ENCODE measurements at places on chromosomes 12 and 14.

GRCh38 chr12:111386885-111387284 is 18.0 kb upstream of the PHETA1 start:
- DNase-seq: no peak

GRCh38 chr12:71164166-71164565 is 6.4 kb upstream of the TSPAN8 start:
- DNase-seq: no peak

GRCh38 chr12:102939670-102940222 is 17.7 kb upstream of the ASCL1 start:
- DNase-seq: no peak

DNA sequence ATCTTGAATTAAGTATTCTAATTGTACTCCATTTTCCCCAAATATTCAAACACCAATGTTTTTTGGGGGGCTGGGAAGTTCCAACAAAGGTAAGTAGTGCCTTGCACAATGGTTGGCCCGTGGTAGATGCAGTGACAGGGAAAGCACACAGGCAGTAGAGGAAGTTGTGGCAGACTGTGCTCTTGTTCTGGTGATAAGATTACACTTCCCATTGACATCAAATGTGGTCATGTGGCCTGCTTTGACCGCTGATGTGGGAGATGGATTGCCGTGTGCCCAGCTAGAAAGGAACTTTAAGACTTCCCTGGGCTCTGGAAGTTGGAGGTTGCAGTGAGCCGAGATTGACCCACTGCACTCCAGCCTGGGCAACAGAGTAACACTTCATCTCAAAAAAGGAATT is 223.8 kb downstream of the VRK1 start:
- no peak for DNase-seq

DNA sequence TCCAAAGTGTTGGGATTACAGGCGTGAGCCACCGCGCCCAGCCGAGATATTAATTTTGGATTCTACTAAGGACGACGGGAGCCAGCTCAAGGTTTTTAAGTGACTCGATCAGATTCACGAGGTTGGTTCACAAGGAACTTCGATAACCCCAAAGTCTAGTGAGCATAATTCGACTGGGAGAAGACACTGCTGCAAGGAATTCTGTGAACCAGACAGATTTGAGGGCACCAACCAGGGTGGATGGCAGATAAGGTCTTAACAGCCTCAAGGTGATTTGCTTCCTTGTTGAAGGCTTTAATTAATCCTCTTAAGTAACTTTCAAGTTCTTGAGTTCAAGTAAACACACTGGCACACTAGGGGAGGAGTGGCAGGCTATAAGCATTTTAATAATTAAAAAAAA is 1.1 kb upstream of the KLHDC2 start:
- no peak for DNase-seq

GRCh38 chr14:48575772-48576171 is 900.4 kb upstream of the MDGA2 start:
- no peak for DNase-seq

- no peak for DNase-seq
Measured at GRCh38 chr14:95300002-95300696, 19.6 kb downstream of the CLMN start.

- peak; percentile 59 for DNase-seq
Measured at GRCh38 chr12:47349137-47350061, 269.6 kb upstream of the AMIGO2 start.

GRCh38 chr12:130689408-130690405 is 26.4 kb downstream of the RIMBP2 start:
- no peak for DNase-seq

DNA sequence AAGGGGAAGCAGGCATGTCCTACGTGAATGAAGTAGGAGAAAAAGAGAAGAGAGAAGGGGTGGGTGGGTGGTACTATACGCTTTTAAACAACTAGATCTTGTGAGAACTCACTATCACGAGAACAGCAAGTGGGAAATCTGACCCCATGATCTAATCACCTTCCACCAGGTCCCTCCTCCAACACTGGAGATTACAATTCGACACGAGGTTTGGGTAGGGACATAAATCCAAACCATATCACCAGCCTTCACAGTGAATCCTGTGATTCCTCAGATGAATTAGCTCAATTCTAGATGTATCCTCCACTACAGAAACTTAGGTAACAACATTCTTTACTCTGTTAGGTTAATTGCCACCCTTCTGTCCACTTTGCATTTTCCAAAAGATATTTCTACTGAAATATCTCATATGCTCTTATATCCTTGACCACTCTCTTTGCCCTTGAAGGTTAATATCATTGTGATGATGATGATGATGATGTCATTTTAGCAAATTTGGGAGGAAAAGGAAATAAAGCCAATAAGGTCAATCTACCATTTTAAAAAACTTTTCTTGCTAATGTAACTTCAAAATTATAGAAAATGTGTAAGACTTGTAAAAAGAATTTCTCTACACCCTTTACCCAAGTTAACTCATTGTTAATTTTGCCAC is 23.2 kb upstream of the CCNT1 start:
- DNase-seq: no peak

- no peak for DNase-seq
Measured at GRCh38 chr14:37903343-37904191, 304.1 kb upstream of the SSTR1 start.

GRCh38 chr12:44101475-44101874 is 265.6 kb downstream of the TMEM117 start:
- DNase-seq: no peak

DNA sequence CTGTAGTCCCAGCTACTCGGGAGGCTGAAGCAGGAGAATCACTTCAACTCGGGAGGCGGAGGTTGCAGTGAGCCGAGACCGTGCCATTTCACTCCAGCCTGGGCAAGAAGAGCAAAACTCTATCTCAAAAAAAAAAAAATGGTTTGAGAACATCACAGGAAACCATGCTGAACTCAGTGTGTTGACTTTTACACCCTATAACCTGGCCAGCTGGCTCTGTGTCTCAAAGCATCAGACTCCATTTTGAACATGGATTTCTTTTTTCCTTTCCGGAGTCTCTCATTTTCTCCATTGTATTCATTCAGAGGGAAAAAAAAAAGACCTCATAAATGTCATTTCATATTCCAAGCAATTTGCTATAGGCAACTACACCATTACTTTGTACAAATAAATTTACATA is 63.2 kb upstream of the FOXN3 start:
- no peak for DNase-seq

DNA sequence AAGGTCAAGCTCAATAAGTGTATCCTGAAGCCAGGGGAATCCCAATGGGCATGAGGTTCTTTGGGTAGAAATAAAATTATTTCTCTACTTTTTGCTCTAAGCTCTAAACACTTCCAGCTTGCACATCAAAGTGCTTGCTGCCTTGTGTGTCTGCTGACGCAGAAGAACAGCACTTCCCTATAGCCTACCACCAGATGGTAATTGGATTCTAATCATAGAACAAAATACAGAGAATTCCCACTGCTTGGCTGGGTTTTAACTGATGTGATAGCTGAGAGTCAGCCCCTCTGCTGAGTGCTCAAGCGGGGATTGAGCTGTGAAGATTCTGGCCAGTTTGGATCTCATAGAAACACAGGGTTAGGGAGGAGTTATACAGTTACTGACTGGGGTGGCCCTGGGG is 132.4 kb upstream of the GZMB start:
- no peak for DNase-seq

DNA sequence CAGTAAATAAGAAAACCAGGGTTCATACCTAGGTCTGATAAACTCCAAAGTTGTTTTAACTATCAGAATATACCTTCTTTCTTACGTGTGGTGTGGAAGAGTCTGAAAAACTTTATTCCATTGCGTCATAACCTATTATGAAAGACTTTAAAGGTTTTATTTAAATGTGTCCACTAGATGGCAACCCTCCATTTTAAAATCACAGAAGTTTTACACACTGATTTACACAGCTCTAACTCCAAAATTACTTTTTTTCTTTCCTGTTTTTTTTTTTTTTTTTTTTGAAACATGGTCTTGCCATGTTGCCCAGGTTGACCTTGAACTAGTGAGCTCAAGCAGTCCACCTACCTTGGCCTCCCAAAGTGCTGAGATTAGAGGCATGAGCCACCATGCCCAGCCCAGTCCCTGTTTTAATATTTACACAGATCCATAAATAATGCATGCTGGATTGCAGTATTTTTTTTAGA is 17.3 kb upstream of the TMPRSS12 start:
- DNase-seq: no peak

GRCh38 chr12:111277570-111277969 is 91.3 kb downstream of the PHETA1 start:
- DNase-seq: no peak

DNA sequence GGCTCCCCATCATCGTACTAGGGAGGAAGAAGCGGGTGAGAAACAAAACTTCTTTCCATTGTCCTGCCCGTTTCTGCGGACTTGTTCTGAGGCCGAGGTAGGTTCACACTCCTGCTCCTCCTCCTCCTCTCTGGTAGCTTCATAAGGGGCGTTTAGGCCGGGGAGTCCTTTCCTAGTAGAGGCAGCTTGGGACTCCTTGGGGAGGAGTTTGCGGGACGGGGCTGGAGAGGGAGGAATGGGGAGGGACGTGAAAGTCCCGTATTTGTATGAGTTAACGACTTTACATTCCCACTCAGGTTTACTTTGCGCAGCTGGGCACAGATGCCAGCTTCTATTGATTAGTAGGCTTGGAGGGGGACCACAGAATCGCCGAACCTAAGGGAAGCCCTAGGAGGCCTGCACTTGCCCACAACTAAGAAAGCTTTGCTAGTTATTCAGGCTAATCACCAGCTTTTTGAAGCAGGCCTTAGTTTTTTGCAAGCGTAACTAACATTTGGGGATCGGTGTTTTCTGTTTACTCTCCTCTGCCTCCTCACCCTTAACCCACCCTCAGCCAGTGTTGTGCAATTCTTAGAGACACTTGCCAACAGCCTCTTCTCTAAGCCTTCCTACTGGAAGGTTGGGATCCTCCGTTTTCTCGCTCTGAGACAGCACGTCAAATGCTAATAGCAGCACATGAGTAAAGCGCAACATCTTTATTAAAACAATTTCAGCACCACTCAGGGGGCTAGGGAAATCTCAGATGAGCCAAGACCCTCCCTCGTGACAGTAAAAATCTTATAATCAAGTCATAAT is 499 bp downstream of the RNASE4 start:
- DNase-seq: no peak

GRCh38 chr12:121889274-121889624 is 659 bp downstream of the PSMD9 start:
- DNase-seq: no peak

GRCh38 chr14:103122947-103123633 is at the start of gene TNFAIP2:
Gene TNFAIP2 (plus strand): TSS chr14:103123461. CDS start chr14:103126458, 2,997 bp downstream.
- DNase-seq: no peak

GRCh38 chr14:81682701-81683100 is 149.0 kb upstream of the SEL1L start:
- no peak for DNase-seq

- DNase-seq: no peak
Measured at GRCh38 chr12:101694986-101695385, 2.5 kb upstream of the CHPT1 start.

GRCh38 chr12:20555771-20556170 is 139.4 kb upstream of the SLCO1C1 start:
- no peak for DNase-seq

- DNase-seq: no peak
Measured at GRCh38 chr12:116113398-116114130, 163.9 kb downstream of the MED13L start.

DNA sequence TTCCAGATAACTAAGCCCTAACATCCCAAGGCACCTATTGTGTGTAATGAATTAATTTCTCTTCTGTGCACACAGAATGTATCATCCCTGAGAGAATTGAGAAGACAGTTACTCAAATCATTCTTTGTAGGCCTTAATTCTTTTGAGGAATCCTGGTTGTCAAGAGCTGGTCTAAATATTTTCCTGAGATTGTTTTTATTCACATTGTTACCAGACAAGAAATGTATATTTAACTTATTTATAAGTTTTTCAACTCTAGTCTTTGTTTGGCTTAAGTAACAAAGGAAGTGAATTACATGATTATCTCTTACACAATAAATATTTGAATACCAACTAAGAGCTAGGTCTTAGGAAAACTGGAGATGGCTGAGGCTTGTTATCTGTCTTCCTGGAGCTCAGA is 169.4 kb downstream of the DACT1 start:
- no peak for DNase-seq

- no peak for DNase-seq
Measured at GRCh38 chr14:45949479-45949878, 696.5 kb upstream of the MIS18BP1 start.

GRCh38 chr12:131688131-131688844 is 22.6 kb upstream of the SFSWAP start:
- DNase-seq: no peak

DNA sequence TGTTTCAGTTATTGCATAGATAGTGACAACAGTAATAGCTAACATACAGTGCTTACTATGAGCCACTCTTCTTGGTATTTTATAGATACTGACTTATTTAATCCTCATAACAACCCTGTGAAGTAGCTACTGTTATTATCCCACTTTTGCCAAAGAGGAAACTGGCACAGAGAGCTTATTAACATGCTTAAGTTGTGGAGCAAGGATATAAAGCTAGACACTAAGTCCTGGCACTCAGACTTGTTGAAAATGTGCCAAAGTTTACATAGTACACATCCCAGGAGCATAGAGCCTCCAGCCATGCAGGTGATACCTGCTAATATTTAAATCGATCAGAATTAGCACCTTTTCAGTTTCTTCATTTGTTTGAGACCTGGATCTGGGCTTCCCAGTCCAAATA is 41.8 kb downstream of the VEZT start:
- no peak for DNase-seq

GRCh38 chr14:21121122-21121521 is 20.3 kb downstream of the TMEM253 start:
- no peak for DNase-seq

GRCh38 chr12:122544537-122544936 is 17.5 kb downstream of the KNTC1 start:
- no peak for DNase-seq

DNA sequence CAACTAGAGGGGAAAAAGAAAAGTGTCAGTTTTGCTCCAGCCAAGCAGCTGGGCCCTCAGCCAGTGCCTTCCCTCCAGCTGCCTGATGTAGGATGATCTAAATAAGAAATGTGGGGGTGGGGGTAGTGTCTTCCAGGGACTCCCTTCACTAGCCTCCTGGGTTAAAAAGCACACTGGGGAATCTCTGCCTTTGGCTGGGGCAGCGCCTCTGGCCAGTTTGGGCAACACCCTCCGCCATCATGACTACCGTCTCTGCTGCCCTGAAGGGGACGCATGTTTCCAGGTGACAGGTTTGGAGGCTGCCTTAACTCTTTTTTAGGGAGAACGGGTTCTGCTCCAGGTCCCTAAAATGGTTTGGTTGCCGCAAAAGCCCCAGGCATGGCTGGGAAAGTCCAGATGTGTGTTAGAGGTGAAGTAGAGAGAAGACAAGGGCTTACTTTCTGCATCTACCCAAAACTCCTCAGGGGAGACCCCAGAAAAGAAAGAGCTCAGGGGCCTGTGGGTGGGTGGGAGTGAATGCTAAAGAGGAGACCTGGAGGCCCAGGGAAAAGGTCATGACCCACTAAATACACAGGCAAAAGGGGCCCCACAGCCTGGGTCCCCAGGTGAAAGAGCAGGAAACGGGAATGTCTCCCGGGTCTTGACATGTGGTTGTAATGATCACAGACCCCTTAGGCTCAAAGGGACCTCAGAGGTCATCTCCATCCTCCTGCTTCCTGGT is 132.8 kb upstream of the CCND2 start:
- no peak for DNase-seq
